ENCODE measurements at places on chromosomes 12 and 14. TPM values are rescaled to one million over a fixed set of nuclear protein-coding genes. Genes with fewer than 3 reads are reported as not detected.

- DNase-seq = no peak
These were observed 133.3 kb downstream of the DACT1 start for GRCh38 chr14:58771016-58771415.

The SMOC1 gene
- polyA plus RNA-seq = not detected

The CCNK gene
- polyA plus RNA-seq = 19.8 TPM

The CGRRF1 gene
- 17.9 TPM for polyA plus RNA-seq

The BCL2L14 gene
- polyA plus RNA-seq = not detected

DNA sequence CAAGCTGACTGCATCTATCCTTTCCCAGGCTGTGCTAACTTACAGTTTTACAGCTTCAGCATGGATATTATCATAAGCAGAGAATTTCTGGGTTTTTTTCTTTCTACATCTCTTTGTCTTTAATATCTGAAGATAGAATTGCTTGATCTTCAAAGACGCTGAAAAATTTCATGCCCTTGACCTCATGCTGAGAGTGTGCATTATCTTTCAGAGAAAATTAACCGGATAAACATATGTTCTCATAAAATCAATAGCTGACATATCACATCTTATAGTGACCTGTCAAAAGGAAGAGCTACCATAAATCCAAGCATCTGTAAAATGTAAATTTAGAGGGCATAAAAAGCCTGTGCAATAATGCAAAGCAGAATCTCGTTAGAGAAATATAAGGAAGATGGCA is 1704.1 kb upstream of the FLRT2 start:
- DNase-seq = no peak

Data from naive thymus-derived CD4-positive, alpha-beta T cell (primary cell).